ENCODE measurements at places on chromosomes 4 and X. TPM values are rescaled to one million over a fixed set of nuclear protein-coding genes. Genes with fewer than 3 reads are reported as not detected.

The OTUD4 gene
- total RNA-seq: 77.1 TPM

The RPA4 gene
- total RNA-seq: 0.42 TPM

The KIF4A gene
- 0.42 TPM for total RNA-seq

The SOX3 gene
- not detected for total RNA-seq

The FSTL5 gene
- under 0.01 TPM for total RNA-seq

The PRKG2 gene
- 1.7 TPM for total RNA-seq

The VSIG4 gene
- 1.6 TPM for total RNA-seq

The AASDH gene
- 16.3 TPM for total RNA-seq

The MAGEE2 gene
- not detected for total RNA-seq

The NLGN4X gene
- total RNA-seq: under 0.01 TPM

The SYTL5 gene
- not detected for total RNA-seq

The MAGEC2 gene
- total RNA-seq: not detected

The USP17L28 gene
- total RNA-seq: not detected

The SPCS3 gene
- 145 TPM for total RNA-seq

The NEUROG2 gene
- not detected for total RNA-seq

The MAMLD1 gene
- 0.10 TPM for total RNA-seq

The UGT2B10 gene
- total RNA-seq: not detected

The BCORL1 gene
- 2.2 TPM for total RNA-seq

The DCLK2 gene
- 0.31 TPM for total RNA-seq

The F8A1 gene
- total RNA-seq: 10.2 TPM

The ENPP6 gene
- total RNA-seq: not detected

The ERVMER34-1 gene
- under 0.01 TPM for total RNA-seq

The FAM114A1 gene
- 2.2 TPM for total RNA-seq

The AFF2 gene
- total RNA-seq: 16.2 TPM

The GAGE2A gene
- not detected for total RNA-seq

The SPANXA1 gene
- total RNA-seq: not detected

The OGT gene
- 323 TPM for total RNA-seq

The IL2 gene
- 1.3 TPM for total RNA-seq

The RBMXL3 gene
- total RNA-seq: not detected

The TMSB15C gene
- total RNA-seq: 3.9 TPM

The NRK gene
- under 0.01 TPM for total RNA-seq

The EVC gene
- total RNA-seq: 0.52 TPM

The ARAF gene
- 48.4 TPM for total RNA-seq

The ZNF185 gene
- total RNA-seq: 24.9 TPM

The PDZD4 gene
- 15.6 TPM for total RNA-seq

The FAM149A gene
- total RNA-seq: 0.42 TPM

The ATOH1 gene
- not detected for total RNA-seq

The TMSB15B gene
- total RNA-seq: 5.9 TPM

The DNAAF6 gene
- total RNA-seq: 0.10 TPM

The KLKB1 gene
- 0.63 TPM for total RNA-seq

The ARHGAP36 gene
- total RNA-seq: not detected

The CENPVL1 gene
- total RNA-seq: not detected

The CCSER1 gene
- 7.9 TPM for total RNA-seq

The MTNR1A gene
- total RNA-seq: not detected

The PRR32 gene
- not detected for total RNA-seq

The USP26 gene
- not detected for total RNA-seq

The CNKSR2 gene
- 15.8 TPM for total RNA-seq

The UCP1 gene
- total RNA-seq: not detected

The SLC6A8 gene
- total RNA-seq: 0.94 TPM

The SPARCL1 gene
- not detected for total RNA-seq

The LRRC66 gene
- total RNA-seq: 0.10 TPM
